ENCODE measurements at places on chromosomes 5 and 9. TPM values are rescaled to one million over a fixed set of nuclear protein-coding genes. Genes with fewer than 3 reads are reported as not detected.

ZBTB6 gene
- 10.2 TPM for total RNA-seq

ZNF883 gene
- total RNA-seq: 18.4 TPM

RASGRF2 gene
- 1.4 TPM for total RNA-seq

DBH gene
- 1.8 TPM for total RNA-seq

CTNND2 gene
- total RNA-seq: 134 TPM

TAS2R1 gene
- total RNA-seq: not detected

NXNL2 gene
- total RNA-seq: not detected

Data from glutamatergic neuron (in vitro differentiated cells).